ENCODE measurements at places on chromosomes 16 and 17.

DNA sequence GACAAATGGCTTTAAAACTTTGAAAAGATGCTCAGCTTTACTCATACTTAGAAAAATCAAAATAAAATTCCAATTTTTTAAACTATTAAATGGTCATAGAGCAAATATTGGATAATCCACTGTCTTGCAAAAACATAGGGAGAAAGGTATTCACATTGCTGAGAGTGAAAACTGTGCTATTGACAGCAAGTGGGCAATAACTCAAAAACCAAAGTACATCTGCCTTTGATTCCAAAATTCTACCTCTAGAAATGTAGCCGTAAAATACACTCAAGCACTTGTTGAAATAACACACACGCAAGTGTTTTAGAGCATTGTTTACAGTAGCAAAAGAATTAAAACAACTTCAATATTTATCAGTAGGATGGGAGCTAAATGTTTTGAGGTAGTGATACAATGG is 210.6 kb upstream of the HS3ST3A1 start:
- no peak for DNase-seq

- DNase-seq: no peak
Measured at GRCh38 chr16:72549878-72550277, 377.9 kb upstream of the PMFBP1 start.

DNA sequence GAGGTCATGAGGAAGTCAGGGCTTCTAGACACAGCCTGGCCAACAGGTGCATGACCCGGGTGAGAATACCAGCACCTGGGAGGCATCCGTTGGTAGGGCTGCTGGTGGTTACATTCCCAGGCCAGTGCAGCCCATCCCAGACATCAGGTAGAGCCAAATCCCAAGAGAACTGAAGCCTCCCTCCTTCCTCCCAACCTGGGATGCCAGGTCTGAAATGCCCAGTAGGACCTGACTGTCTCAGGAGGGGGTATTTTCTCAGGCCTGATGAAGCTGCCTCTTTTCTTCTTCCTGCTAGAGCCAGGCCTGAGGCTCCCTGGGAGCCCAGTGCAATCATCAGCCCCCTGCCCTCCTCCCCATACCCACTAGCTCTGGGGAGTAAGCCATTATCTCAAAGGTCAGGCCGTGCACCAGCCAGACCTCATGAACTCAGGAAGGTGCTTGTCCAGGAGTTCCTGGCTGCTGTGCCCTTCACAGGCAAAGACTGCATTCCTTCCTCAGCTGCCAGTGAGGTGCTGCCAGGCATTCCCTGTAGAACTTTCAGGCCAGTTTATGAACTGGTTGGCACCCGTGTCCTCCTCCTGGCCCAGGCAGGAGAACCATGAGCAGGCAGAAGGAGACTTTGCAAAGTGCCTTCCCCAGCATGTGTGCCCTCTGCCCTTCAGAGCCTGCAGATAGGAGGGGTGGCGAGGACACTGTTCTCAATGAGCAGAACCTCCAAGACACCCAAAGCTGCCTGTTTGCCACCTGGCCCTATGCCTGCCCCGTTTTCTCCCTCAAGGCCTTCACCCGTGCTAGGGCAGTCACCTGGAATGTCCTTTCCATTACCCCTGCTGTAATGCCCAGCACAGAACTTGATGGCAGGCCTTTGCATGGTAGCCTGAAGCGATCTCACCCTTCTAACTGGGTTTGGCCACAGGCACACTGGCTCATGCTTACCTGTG is 7.6 kb downstream of the TBX2 start:
- DNase-seq: no peak

DNA sequence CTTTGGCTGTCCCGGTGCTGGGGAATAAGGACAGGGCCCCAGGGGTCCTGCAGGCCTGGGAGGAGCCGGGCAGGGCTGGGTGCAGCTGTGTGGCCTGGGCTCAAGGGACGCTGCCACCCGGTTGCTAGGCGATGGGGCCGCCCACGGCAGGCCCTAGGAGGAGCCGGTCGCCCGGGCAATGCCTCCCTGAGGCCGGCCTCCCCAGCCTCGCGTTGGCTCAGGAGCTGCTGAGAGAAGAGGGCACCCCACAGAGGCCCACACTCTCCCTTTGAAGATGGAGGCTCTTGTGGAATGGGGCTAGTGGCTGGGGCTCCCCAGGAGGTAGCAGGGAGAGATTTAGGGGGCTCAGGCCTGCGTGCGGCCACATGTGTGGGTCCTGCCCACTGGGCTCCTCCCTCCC is at the start of gene CIBAR2:
TSS of gene CIBAR2 (minus strand) at position 109 of the 400 bp plus-strand sequence. CDS start 120 bp downstream, outside the sequence.
- no peak for DNase-seq

- DNase-seq: no peak
Measured at GRCh38 chr16:89742948-89743347, 21.6 kb downstream of the ZNF276 start.

DNA sequence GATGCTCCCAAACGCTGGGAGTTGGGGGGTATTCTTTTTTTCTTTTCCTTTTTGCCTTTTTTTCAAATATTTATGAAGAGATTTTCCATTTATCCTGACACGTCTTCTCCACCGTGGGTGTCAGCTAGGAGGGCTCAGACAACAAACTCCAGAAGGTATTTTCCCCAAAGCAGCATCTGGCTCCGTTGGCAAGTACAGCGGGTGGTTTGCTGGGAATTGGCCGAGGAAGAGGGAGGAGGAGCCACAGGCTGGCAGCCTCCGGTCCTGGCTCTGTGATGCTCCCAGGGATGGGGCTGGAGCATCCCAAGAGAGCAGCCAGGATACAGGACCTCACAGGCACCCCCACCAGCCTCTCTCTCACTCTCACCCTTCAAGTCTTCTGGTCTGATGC is 10.9 kb upstream of the CACNG4 start:
- DNase-seq: no peak

DNA sequence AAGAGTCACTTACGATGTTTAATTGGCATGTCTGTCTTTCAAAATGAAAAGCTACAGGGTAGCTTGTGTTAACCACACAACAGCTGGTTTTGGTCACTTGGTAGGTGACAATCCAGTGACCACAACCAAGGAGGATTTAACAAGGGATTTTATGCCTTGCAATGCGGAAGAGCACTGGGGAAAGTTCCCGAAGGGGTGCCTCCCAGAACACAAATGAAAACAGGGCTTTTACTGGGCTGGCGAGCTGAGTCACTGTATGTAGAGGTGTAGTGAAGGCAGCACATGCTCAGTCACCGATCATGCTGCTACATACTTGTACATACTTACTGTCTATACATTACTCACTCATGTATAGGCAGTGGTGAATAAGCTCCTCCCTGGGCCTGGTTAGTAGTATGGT is 483.5 kb downstream of the CDH13 start:
- no peak for DNase-seq

- no peak for DNase-seq
Measured at GRCh38 chr16:57123974-57124674, 31.7 kb downstream of the CPNE2 start.

- no peak for DNase-seq
Measured at GRCh38 chr16:88772871-88773811, 11.9 kb downstream of the PIEZO1 start.

DNA sequence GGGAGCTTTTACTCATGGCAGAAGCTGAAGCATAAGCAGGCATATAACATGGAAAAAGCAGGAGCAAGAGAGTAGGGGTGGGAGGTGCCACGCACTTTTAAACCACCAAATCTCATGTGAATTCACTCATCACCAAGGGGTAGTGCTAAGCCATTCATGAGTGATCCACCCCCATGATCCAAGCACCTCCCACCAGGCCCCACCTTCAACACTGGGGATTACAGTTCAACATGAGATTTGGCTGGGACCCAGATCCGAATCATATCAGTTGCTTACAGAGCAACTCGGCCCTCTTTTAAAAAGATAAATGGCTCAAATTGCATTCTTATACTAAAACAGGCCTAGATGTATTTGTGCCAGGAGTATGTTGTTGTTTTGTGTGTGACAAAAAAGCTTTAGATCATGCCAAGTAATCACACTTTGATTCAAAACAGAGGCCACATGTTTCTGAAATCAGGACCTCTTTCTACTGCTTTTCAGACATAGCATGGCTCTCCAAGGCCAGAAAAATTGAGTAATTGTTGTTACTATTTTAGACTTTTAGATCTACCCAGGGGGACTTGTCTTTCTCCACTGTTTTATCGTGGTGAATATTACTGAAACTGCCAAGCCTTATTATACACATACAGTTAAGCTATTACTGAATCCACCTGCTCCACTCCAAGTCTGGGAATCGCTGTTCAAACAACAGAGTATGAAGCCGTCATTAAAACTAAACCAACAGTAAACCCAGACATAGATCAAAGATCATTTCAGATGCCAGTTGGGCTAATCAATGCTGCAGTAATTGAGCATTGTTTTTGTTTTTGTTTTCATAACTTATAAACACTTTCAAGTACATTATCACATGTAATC is 163.3 kb downstream of the KCNJ2 start:
- no peak for DNase-seq

DNA sequence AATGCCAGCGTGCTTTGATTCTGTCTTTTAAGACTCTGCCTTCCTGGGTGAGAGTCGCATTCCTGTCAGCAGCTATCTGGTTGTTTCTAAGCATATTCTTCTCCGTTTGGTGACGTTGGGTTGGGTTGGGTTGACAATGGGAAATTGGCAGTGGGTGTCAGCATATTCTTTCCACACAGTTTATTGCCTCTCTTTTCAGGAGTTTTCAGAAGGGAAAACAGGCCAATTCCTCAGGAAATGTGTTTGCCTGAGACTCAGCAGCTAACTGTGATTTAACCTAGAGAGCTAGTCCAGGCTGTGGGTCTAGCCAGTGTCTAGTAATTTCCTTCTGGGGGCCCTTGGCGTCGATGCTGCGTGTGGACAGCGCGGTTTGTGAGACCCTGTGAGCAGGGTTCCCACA is 21.2 kb downstream of the EPN2 start:
- DNase-seq: no peak

- peak; percentile 92 for DNase-seq
Measured at GRCh38 chr17:2049333-2050299, 5.3 kb upstream of the HIC1 start.

DNA sequence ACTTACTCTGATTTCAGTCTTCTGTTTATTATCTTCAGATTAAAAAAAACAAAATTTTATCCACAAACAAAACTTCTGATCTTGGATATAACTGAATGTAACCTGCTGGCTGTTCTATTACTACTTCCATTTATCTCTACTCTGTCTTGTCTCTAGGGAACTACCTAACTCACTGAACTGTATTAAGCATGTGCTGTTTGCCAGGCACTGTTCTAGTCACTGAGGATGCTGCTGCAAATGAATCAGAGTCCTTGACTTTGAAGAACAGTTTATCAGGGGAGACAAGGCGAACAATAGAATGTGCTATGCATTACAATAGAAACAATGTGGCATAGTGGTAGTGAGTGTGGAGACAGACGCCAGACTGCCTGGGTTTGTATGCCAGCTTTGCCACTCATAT is 2.3 kb upstream of the ANKRD40 start:
- DNase-seq: no peak

DNA sequence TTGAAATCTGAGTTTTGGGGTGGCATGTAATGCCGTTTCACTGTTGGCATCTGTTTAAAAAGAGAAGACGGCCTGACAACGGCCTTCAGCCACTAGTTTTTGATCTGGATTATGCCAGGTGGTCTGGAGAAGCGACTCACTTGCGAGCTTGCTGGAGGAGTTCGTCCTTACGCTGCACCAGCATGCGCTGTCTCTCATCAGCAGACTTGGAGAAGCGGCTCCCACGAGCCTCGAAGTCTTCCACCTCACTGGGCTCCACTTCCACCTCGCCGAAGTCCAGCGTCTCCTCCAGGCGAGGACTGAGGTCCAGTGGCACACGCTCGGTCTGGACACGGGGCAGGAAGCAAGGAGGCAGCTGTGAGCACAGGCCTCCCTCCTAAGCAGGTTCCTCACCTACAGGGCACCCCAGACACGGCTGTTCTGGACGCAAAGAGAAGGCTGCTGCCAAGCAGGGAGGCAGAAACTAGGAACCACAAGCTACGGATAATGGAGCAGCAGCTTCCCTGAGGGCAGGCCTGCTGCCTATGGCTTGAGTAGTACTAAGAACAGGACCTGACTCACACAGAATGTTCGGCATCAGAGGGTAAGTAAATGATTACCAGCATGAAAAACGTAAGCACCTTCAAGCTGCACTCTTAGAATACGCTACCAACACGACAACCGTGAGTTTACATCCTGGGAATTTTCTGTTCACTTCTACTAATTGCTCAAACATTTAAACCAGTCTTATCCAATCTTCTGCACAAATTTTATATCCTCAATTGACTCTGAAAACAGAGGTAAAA is 61.4 kb downstream of the AMFR start:
- no peak for DNase-seq

DNA sequence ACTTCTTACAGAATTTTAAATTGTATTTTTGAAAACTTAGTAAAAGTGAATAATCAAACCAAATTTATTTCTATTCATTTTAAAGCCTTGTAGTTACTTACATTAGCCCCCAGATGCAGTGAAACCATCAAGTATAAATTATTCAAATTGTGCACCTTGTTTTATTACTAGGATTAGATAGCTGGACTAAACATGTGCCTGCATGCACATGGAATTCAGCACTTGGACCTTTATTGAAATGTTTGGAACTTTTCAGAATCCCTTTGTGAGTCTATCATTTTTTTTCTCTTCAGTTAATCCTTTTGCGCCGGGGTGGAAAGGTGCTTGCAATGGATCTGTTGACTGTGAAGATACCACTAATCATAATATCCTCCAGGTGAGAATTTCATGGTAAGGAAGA is 4.7 kb downstream of the ZPBP2 start:
- DNase-seq: no peak

- DNase-seq: no peak
Measured at GRCh38 chr16:28059841-28060575, 3.5 kb downstream of the GSG1L start.

DNA sequence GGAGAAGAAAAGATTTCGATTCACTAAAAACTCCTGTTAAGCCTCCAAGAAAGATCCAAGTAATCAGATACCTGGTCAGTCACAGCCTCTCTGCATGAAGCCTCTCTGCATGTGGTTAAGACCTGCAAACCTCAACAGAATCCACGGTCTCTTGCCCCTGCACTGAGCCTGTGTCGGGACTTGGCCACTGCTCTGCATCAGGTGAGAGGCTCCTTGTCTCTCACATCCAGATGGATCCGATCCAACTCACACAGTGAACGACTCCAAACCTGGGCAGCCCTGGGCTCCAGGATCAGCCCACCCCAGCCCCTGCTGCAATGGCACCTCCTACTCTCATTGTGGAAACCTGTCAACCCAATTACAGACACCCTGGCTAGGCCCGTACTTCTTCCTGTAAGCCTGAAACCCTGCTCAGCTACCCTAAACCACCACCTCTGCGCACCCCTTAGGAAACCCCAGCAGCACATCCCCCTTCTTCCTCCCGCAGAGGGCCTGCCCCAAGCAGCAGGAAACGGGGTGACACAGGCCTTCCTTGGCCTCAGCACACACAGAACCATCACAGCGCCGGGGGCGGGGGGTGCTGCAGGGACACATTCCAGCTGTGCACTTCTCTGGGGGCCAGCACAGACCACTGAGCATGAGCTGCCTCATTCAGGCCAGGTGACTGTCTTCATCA is 129.5 kb downstream of the ANKRD11 start:
- peak; percentile 68 for DNase-seq
